Retina (tissue), 1 donor: ENCODE measurements at places on chromosomes 7 and 10.

DNA sequence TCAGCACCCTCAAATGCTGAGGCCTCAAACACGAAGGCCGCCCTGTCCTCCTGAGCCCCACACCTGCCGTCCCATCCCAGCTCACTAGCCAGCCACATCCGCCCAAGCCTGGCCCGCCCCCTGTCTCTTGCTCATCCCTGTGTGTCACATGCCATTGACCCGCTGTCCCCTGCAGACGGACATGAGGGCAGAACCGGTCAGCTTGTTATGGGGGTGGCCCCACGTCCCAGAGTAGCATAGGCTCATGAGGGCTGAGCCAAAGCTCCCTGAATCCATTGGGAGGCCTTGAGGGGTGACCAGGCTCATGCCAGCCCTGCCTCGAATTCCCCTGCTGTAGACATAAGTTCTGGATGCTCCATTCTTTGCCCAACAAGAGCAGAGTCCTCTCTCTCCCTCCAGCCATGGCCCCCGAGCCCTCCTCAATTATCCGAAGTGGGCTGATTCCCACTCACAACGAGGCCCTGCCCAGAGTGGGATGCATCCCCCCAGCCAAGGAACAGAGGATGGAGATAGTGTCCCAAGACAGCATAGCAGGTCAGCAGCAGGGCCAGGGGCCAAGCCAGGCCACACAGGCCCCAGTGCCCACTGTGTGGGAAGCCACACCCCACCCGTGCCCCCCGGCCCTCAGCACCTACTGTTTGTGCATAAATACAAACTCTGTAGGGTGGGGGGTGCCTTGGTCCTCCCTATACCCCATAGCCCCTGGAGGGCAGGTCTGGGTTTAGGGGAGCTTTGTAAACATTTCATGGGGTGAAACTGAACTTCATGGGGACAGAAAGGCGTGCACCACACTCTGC is 42.1 kb downstream of the EBF3 start:
- DNase-seq = no peak

DNA sequence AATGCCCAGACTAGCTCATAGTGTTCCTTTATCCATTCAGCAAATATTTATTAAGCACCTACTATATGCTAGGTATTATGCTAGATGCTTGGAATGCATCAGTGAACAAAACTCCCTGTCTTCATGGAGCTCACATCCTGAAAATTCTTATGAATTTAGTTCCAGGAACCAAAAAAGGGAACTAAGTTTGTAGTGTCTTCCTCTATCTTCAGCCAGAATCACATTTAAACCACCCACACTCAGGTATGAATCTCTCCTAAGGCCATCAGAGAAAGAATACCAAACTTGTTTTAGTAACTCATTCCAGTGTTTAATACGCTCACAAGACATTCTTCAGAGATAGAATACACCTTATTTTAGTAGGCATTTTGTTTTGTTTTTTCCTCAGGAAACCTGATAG is 10.1 kb upstream of the EGR2 start:
- no peak for DNase-seq

DNA sequence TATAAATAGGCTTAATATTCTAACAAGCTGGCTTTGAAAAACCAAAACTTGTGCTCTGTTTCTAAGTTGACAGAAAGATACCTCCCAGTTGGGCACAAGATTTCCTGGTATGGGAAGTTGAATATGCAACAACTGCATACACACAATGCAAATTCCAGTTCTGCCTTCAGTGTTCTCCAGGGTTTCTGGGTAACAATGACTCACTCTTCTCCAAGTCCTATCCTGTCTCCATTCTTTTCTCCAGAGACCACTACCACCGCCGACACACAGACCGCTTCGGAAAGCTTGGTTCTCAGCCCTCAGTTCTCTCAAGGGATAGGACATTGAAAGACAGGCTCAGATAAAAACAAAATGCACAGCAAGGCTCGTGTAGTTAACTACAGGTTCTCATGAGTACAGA is 12.2 kb downstream of the PDE1C start:
- DNase-seq = no peak

GRCh38 chr10:6349846-6350535 is 147.3 kb downstream of the PFKFB3 start:
- no peak for DNase-seq

DNA sequence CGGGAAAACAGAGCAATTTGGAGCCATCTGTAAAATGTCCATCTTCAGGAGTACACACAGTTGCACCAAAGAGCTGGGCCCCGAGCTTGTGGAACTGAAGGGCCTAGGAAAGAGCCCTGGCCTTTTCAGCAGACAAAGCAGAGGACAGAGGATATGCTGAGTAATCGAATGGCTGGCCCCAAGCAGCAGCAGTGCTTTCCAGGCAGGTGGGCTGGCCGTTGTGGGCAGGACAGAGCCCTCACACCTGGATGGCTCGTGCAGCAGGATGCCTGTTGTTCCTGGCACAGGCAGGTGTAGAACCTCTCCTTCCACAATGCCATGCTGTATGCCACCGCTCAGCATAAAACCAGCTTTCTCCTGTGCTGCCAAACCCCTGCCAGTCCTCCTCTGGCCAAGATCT is 32.5 kb upstream of the TNS3 start:
- no peak for DNase-seq

- no peak for DNase-seq
Measured at GRCh38 chr7:92850516-92850915, 14.1 kb upstream of the CDK6 start.

GRCh38 chr7:9939176-9939575 is 1034.5 kb upstream of the PHF14 start:
- no peak for DNase-seq

DNA sequence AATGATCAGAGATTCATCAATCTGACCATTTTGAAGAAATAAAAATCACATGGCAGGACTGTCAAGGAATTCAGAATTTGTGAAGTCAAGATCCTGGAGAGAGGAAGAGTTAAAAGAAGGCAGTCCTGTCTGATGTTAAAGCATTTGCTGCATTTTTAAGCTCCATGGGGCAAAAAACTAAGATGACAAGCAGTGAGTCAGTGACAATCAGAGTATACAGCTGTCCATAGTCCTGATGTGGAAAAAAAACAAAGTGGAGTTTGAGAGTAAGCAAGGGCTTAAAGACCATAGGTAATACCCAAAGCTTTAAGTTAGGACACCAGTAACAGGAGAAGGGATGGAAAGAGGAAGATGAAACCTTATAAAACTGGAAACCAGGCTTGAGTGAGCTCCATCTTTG is 412.7 kb upstream of the ANKRD30A start:
- DNase-seq = no peak

DNA sequence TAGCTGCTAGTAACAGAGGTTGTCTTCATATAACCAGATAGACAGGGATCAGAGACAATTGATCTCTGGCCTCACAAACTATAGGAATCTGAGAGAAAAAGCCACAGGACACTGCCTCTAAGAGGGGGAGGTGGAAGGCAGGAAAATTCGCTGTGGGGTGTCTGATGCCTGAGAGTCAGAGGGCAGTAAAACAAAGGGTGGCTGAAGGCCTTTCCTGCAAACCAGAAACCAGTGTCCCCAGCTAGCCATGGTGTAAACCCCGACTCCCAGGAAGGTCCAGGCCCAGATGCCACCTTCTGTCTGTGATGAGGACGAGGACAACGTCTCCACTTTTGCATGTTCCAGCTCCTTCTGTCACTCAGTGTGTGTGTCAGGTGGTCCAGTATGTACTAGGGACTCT is 215.1 kb downstream of the ADARB2 start:
- no peak for DNase-seq

- no peak for DNase-seq
Measured at GRCh38 chr7:7443806-7444350, 91.8 kb downstream of the COL28A1 start.
